ENCODE measurements at places on chromosomes 12 and 14.
A peak's percentile ranks its signal among the peaks of the same experiment; 100 is the strongest.

DNA sequence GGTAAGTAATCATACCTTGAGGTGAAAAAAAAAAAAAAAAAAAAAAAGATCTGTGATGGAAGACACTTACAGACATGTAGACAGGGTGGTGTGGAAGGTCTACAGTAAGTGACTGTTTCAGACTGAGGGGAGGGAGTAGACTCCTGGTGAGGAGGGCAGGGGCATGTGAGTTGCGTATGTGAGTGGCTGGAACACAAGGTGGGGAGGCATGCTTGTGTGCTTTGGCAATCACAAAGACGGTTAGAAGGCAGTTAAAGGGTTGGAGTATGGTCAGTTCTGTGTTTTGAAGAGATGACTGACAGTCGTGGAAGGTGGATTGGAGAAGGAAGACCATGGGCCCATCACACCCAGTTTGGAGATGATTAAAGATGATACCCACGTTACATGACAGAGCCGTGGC is 65.2 kb downstream of the ETV6 start:
- no peak for DNase-seq

- peak; percentile 69 for DNase-seq
These were observed 301.1 kb downstream of the DUSP6 start for GRCh38 chr12:89051065-89051677.

- DNase-seq, result no peak
These were observed 1.6 kb downstream of the GDF11 start for GRCh38 chr12:55744340-55745030.

- no peak for DNase-seq
These were observed 693.3 kb downstream of the MED13L start for GRCh38 chr12:115584156-115584555.

- DNase-seq, result no peak
These were observed 123.9 kb downstream of the TMTC2 start for GRCh38 chr12:82810568-82810967.

GRCh38 chr12:47892819-47893218 is 12.0 kb downstream of the VDR start:
- no peak for DNase-seq

DNA sequence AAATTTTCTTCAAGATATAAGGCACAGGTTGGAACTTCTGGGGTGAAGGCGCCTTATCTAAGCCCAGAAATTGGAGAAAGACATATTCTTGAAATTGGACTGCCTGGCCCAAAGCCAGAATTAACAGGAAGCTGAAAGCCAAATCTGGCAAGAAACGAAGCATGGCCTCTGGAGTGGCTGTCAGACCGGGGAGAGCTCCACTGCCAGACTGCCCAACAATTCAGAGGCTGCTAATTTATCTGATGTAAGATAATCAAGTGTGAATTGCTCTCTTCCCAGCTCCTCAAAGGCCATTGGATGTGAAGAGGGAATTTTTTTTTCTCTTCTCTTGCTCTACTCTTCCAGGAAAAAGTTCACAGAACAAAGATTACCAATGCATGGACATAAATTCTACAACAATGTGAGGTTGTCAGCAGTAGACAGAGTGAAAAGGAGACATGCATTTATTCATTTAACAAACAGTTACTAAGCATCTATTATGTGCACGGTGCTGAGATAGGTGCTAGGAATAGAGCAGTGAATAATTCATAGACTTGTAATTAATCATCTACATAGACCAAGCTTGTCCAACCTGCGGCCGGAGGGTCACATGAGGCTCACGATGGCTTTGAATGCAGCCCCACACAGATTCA is at the start of gene GDF3:
Gene GDF3, minus strand, starts transcription at position 210 of the 632 bp plus-strand sequence. Its CDS starts 47 bp downstream, at position 163.
- DNase-seq, result peak; percentile 36

- DNase-seq, result no peak
These were observed 74.3 kb downstream of the NCOR2 start for GRCh38 chr12:124492879-124493808.

- DNase-seq, result peak; percentile 24
These were observed 100.2 kb downstream of the STAB2 start for GRCh38 chr12:103687253-103687652.

DNA sequence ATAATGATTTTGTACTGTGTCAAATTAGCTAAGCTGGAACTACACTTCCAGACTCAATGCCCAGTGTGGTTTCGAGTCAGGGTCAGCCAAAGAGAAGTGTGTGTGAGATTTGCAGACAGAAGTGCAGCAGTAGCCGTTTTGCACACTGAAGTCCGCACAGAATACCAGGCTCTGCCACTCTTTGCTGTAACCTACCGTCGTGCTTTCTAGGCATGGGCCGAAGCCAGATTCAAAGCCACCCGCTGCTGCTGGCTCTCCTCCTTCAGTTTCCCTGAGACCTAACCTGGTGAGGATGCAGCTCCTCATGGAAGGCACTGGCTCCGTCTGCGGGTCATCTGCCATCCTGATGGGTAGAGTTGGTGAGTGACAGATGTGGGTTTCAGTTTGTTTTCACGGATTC is 48.8 kb downstream of the LRTM2 start:
- DNase-seq, result no peak

DNA sequence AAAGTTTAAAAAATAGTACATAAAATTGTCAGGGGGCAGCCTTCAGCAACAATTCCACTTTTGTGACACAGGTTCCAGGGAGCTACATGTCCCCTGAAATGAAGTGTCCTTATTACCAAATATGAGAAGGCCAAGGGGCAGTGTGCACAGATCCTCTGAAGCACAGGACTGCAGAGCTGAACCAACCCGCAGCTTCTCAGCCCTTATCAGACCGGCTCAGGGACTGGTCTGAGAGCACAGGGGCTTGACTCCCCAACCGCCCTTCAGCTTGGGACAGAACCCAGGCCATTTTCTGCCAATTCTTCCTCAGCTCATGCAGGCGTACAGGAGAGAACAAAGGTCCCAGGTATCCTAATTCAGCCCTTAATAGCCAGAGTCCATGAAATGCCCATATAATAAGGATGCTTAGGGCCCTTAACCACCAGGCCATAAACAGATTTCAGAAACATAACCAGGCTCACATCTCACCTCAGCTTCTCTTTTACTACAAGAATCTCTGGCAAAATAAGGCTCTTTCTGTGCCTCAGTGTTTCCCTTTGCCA is 221.3 kb downstream of the ANO2 start:
- DNase-seq, result no peak

GRCh38 chr12:88698471-88698870 is 118.2 kb upstream of the KITLG start:
- no peak for DNase-seq

- DNase-seq, result no peak
These were observed 2.3 kb downstream of the KIF26A start for GRCh38 chr14:104140463-104141331.

GRCh38 chr14:92516966-92517506 is 3.5 kb downstream of the RIN3 start:
- no peak for DNase-seq

DNA sequence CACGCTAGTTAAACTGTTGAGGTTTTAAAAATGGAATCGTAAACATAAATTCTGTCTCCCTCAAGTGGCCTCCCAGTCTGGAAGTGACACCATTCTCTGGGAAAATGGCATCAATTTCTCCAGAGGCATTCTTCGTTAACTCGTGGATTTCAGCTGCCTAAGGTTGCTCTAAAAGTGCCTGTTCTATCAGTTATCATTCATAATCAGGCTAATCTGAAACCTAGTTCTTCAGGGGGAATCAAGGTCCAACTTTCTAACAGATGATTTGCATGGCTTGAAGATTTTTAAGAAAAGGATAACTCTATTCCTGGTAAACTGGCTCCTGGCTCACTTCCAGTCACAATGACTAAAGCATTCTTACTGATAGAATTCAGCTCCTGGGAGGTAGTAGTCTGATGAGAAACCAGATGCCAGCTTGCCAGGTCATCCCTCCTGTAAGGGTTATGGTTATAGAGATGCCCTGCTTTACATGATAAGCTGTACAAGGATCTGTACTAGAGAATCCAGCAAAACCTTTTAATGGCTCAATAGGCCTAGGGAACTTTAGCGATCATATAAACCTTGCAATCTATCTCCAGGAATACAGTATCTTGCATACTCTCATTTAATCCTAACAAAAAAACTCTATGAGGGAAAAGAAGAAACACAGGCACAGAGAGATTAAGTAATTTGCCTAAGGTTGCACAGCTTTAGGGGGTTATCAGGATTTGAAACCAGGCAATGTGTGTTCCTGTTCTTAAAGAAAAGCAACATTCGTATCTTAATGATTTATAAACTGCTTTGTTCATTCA is 1.5 kb downstream of the L3HYPDH start:
- DNase-seq, result no peak

GRCh38 chr12:93025145-93026103 is 96.3 kb upstream of the EEA1 start:
- DNase-seq, result peak; percentile 50

DNA sequence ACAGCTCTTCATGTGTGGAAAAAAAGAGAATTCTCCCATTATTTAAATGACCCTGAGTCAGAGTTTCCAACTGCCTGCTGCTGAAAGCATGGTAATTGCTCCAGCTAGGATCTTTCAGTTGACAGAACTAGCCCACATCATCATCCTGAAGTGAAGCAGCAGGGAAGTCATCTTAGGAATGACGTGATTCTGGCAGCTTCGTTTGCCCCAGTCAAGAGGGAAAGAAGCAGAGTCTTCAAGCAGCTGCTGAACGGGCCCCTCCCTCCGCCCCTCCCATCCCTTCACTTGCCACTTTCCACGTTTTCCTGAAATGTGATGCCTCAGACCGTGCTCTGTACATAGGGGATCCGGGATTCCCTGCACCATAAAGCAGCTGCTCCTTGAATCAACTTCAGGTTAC is 455.0 kb upstream of the TMEM132C start:
- DNase-seq, result no peak

DNA sequence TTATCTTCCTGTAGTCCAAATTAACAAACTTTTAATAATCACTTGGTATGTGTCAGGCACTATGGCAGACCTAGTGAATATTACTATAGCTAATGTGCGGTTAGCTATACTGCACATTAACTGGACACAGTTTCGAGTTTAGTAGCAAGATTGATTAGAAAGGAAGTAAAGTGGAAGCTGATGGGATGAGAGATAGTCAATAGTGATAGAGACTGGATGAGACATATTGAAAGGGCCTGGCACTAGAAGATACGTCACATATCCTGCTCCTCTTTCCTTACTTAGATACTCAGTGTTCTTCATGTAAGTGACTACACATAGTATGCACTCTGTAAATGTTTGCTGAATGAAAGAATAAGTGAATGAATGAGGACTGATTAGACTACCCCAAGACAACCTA is 5.5 kb downstream of the TBK1 start:
- DNase-seq, result no peak

DNA sequence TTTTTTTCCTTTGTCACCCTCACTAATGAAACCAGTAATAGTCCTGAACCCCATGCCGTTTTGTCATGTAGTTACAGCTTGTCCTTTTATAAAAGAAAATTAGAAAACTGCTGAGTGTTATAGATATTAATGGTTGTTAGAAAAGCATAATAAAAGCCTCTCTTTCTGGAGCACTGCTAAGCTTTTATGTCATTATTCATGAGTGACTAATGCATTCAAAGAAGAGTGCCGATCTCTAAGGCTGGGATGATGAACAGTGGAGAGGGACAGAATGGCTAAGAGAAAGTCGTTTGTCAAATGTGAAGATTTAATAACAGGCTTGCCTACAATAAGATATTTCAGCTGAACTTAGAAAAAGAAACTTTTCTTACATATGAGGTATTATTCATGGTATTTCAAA is 121.6 kb downstream of the MGAT4C start:
- no peak for DNase-seq

DNA sequence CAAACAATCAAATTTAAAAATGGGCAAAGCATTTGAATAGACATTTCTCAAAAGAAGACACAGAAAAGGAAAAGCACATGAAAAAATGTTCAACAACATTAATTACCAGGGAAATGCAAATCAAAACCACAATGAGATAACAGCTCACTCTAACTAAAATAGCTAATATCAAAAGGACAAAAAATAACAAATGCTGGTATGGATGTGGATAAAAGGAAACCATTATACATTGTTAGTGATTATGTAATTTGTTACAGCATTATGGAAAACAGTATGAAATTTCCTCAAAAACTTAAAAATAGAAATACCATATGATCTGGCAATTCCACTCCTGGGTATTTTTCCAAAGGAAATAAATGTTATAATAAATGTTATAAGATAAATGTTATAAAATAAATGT is 52.9 kb downstream of the DUSP6 start:
- no peak for DNase-seq

DNA sequence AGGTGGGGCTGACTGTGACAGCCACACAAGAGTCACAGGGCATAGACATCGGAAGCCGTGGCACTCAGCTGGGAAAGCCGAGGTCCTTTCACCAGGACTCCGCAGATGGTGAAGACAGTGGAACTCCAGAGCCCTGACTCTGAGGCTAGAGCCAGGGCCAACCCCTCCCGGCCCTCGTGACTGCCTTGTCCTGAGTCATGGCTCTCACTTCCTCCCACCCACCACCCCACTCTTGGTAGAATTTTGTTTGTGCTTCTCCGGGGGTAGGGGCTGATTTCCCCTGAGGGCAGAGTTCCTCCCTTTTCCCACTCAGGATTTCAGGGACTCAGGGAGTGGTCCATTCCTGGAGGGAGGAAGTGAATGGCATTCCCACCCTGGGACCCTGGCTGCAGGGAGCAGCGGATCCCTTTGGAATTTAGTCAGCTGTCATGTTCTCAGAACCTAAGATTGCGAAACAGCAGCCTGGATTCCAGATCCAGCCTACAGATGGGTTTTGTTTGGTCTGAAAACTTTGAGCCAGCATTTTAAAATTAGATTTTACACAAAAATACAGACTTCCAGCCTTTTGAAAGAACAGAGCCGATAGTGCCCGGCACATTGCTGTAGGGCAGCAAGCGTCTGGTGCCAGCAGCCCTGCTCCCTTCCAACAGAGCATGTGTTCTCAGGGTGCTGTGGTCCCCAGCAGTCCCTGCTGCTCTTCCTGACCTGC is 50.7 kb downstream of the TPCN1 start:
- peak; percentile 95 for DNase-seq

DNA sequence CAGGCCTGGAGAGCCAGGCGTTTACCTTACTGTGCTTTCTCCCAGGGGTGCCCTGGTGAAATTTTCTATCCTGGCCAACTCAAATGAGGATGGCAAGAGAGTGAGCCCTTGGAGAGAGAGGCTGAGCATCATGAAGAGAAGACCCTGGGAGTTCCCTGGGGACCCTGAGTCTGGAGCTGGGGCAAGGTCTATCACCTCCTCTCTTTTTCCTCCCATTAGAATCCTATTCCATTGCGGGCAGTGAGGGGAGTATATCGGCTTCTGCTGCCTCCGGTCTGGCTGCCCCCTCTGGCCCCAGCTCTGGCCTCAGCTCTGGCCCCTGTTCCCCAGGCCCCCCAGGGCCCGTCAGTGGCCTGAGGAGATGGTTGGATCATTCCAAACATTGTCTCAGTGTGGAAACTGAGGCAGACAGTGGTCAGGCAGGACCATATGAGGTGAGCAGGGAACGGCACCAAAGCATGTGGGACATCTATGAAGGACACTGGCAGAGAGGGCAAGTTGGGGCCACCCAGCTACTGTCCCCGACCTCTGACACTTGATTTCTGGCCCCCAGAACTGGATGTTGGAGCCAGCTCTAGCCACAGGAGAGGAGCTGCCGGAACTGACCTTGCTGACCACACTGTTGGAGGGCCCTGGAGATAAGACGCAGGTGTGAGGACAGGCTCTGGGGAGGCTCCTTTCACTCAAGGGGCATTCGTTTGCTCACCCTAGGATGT is 1.6 kb downstream of the ARHGEF25 start:
- no peak for DNase-seq
